ENCODE measurements at places on chromosomes 11 and 22. TPM values are rescaled to one million over a fixed set of nuclear protein-coding genes. Genes with fewer than 3 reads are reported as not detected.

Gene BIRC3
- 39.5 TPM for total RNA-seq

Gene MPPED1
- not detected for total RNA-seq

Gene YPEL4
- 2.7 TPM for total RNA-seq

DNA sequence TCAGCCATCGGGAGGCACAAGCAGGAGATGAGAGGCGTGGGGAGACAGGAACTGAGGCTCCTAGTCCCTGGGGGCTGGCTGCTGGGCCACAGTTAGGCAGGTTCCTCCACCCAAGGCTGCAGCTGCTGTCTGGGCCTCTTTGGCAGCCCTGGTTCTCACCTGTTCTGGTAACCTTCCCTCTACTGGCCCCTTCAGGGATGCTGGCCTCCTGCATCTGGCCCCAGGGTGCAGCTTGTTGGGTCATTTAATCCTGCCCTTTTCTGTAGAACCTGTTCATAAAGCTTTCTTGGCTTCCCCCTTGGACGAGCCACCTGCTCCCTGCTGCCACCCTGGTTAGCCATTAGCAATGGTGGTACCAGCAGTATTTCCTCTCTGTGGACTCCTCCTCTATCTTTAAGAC is 5.5 kb downstream of the USH1C start:
- no peaks in the 10 kb centered on the region for H3K36me3 ChIP-seq
- no peak overlapping the region for H3K27ac ChIP-seq

GRCh38 chr11:102664001-102664752 is 39.0 kb upstream of the MMP20 start:
- H3K4me3 ChIP-seq: no peak overlapping the region
- DNase-seq: no peak
- H3K36me3 ChIP-seq: no peaks in the 10 kb centered on the region
- H3K27ac ChIP-seq: no peak overlapping the region
